Activated T-helper 2 cell treated with anti-CD3 and anti-CD28 coated beads, Interferon-gamma antibody, Interleukin-2, Interleukin-4, amounts not matched to agents 10 μg/mL and 5 μg/mL and 100 μg/mL, durations not matched to agents 14 hours and 24 hours and 36 hours (primary cell): ENCODE measurements at places on chromosomes 16 and 17.

GRCh38 chr17:50347117-50347893 lies 1.4 kb downstream of the XYLT2 start:
- H3K4me3 ChIP-seq: peak overlapping the region; percentile 93
- H3K27me3 ChIP-seq: no peaks in the 10 kb centered on the region
- H3K27ac ChIP-seq: peak overlapping the region; percentile 81
- H3K4me1 ChIP-seq: peaks cover 38% of the 10 kb centered on the region
- no peak for DNase-seq

DNA sequence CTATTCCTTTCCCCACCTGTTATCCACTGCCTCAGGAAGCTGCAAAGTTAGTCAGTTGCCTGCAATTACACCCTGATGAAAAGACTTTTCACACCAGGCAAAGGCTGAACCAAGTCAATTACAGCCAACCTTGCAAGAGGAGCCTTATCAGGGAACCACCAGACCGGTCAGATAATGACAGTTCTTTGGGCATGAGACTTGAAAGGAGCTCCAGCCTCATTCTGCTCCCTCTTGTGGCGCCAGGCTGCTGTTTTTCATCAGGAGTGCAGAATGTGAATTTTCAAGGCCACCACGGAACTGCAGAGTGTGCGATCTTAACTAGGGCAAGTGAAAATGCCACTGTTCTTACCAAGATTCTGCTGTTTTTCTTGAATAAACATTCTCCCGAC lies 22.5 kb downstream of the DNAI2 start:
- peaks cover 23% of the 10 kb centered on the region for H3K4me1 ChIP-seq
- H3K36me3 ChIP-seq: no peaks in the 10 kb centered on the region
- no peak overlapping the region for H3K4me3 ChIP-seq
- DNase-seq: peak; percentile 32
- no peak overlapping the region for H3K27ac ChIP-seq

DNA sequence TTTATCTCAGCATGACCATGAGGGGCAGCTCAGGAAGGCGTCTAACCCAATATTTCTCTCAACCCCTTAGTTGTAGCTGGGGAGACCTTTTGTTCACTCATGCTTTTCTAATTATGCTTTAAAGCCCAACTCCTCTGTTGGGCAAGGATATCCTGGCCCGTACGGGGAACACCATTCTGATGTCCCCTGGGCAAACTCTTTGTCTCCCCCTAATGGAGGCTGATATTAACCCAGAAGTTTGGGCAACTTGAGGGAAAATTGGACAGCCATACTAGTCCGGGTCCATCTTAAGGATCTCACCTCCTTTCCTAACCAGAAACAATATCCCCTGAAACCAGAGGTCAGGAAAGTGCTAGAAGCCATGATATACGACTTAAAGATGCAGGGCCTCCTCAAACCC lies 143.7 kb upstream of the COX10 start:
- H3K27me3 ChIP-seq: no peaks in the 10 kb centered on the region
- no peak overlapping the region for H3K4me3 ChIP-seq
- no peaks in the 10 kb centered on the region for H3K4me1 ChIP-seq

- H3K36me3 ChIP-seq: no peaks in the 10 kb centered on the region
- no peak overlapping the region for H3K27ac ChIP-seq
- peaks cover 5% of the 10 kb centered on the region for H3K27me3 ChIP-seq
- H3K4me1 ChIP-seq: no peaks in the 10 kb centered on the region
Measured at GRCh38 chr17:79046197-79046915, 22.4 kb downstream of the C1QTNF1 start.

- H3K27ac ChIP-seq: peak overlapping the region; percentile 89
- peaks cover 11% of the 10 kb centered on the region for H3K27me3 ChIP-seq
- H3K36me3 ChIP-seq: no peaks in the 10 kb centered on the region
- peaks cover 35% of the 10 kb centered on the region for H3K4me1 ChIP-seq
- DNase-seq: no peak
Measured at GRCh38 chr17:7834542-7834956, 532 bp downstream of the KDM6B start.

GRCh38 chr17:73498886-73499554 lies 145.2 kb downstream of the SDK2 start:
- no peak overlapping the region for H3K4me3 ChIP-seq
- no peak for DNase-seq
- no peaks in the 10 kb centered on the region for H3K36me3 ChIP-seq

GRCh38 chr17:57604771-57605674 lies 140.1 kb downstream of the CCDC182 start:
- no peak for DNase-seq
- peaks cover 54% of the 10 kb centered on the region for H3K4me1 ChIP-seq
- peak overlapping the region; percentile 88 for H3K27ac ChIP-seq
- no peak overlapping the region for H3K4me3 ChIP-seq
- no peaks in the 10 kb centered on the region for H3K27me3 ChIP-seq
- peaks cover 28% of the 10 kb centered on the region for H3K36me3 ChIP-seq

- DNase-seq: no peak
- H3K36me3 ChIP-seq: peaks cover 30% of the 10 kb centered on the region
- peak overlapping the region; percentile 40 for H3K27ac ChIP-seq
- H3K27me3 ChIP-seq: no peaks in the 10 kb centered on the region
- H3K4me3 ChIP-seq: no peak overlapping the region
Measured at GRCh38 chr16:56847173-56847910, 17.7 kb upstream of the SLC12A3 start.

DNA sequence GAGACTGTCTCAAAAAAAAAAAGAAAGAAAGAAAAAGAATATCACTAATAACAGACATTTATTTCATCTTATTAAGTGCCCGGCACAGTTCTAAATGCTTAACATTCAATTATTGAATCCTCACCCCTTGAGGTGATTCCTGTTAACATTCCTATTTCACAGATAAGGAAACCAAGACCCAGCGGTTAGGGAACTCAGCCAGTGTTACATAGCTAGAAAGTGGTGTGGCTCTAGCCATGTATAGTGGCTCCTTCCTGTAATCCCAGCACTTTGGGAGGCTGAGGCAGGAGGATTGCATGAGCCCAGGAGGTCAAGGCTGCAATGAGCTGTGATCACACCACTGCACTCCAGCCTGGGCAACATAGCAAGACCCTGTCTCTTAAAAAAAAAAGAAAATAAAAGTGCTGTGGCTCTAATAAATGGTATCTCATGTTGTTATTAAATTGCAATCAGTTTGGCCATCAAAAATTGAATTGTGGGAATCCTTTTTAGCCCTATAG lies 28.1 kb downstream of the ZNRF1 start:
- H3K36me3 ChIP-seq: peaks cover 23% of the 10 kb centered on the region
- peaks cover 23% of the 10 kb centered on the region for H3K4me1 ChIP-seq
- DNase-seq: no peak
- H3K27ac ChIP-seq: no peak overlapping the region

DNA sequence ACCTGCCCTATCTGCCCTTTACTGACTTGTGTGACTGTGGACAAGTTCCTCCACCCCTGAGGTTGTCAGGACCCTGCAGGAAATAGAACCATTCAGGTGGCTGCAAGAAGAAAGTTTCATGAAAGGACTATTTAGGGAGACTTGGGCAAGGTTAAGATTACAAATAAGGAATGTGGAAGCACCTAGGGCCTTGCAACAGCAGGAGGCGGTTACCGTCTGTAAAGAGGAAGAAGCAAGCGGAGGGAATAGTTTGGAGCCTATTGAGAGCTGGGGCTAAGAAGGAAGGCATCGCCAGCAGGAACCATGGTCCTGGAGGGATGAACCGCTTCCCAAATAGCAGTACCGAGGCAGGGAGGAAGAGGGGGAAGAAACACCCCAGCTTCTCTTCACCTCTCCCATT lies 132.4 kb downstream of the PRKCB start:
- H3K27ac ChIP-seq: no peak overlapping the region
- H3K4me1 ChIP-seq: peaks cover 9% of the 10 kb centered on the region
- peaks cover 17% of the 10 kb centered on the region for H3K36me3 ChIP-seq
- H3K27me3 ChIP-seq: no peaks in the 10 kb centered on the region
- no peak for DNase-seq
- no peak overlapping the region for H3K4me3 ChIP-seq

DNA sequence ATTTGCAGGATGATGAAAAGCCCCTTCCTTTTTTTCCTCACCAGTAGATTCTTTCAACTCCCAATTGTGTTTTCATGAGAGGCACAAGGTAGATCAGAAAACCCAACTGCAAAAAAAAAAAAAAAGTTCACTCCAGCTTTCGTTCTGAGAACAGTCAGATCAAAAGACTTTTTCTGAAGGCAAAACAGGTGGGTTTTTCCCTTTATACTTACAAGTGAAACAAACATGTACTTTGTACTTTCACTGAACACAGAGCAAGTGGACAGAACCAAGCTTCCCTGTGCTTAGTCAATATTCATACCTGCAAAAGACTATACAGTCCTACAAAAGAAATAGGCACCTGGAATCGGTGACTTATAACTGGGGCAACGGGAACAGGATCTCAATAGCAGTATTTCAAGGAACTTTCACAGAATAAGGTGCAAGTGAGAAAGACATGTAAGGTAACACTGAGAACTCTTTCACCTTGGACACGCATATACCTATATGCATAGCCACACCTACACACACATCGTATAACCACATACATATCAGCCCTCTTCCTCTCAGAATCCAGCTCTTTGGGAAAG lies 54.1 kb downstream of the TOX3 start:
- no peak for DNase-seq
- no peak overlapping the region for H3K27ac ChIP-seq
- H3K4me1 ChIP-seq: no peaks in the 10 kb centered on the region
- no peak overlapping the region for H3K4me3 ChIP-seq
- H3K27me3 ChIP-seq: no peaks in the 10 kb centered on the region
- H3K36me3 ChIP-seq: no peaks in the 10 kb centered on the region

DNA sequence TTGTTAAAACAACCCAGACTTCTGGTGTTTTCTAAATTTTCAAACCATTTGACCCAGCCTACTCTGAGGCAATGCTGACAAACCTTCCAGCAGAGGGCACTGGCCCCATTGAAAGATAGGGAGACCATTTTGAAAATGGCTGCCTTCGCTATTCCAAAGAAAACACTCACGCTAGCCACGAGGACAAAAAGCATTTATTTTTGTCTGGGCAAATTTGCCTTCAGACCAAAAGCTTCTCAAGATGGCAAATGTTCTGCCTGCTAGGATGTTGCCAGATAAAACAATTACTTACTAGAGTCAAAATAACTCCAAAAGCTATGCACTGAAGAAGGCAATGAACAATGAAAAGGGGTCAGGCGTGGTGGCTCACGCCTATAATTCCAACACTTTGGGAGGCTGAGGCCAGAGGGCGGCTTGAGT lies 296.7 kb upstream of the IRX5 start:
- DNase-seq: no peak
- no peaks in the 10 kb centered on the region for H3K4me1 ChIP-seq
- no peaks in the 10 kb centered on the region for H3K36me3 ChIP-seq

- peaks cover 15% of the 10 kb centered on the region for H3K4me1 ChIP-seq
- H3K27ac ChIP-seq: no peak overlapping the region
- DNase-seq: no peak
- no peaks in the 10 kb centered on the region for H3K27me3 ChIP-seq
- no peaks in the 10 kb centered on the region for H3K36me3 ChIP-seq
- no peak overlapping the region for H3K4me3 ChIP-seq
Measured at GRCh38 chr17:50171371-50172071, 5.7 kb downstream of the SGCA start.

- no peaks in the 10 kb centered on the region for H3K27me3 ChIP-seq
- H3K27ac ChIP-seq: no peak overlapping the region
- no peak for DNase-seq
- H3K36me3 ChIP-seq: peaks cover 31% of the 10 kb centered on the region
Measured at GRCh38 chr17:65158622-65159021, 21.5 kb downstream of the RGS9 start.

DNA sequence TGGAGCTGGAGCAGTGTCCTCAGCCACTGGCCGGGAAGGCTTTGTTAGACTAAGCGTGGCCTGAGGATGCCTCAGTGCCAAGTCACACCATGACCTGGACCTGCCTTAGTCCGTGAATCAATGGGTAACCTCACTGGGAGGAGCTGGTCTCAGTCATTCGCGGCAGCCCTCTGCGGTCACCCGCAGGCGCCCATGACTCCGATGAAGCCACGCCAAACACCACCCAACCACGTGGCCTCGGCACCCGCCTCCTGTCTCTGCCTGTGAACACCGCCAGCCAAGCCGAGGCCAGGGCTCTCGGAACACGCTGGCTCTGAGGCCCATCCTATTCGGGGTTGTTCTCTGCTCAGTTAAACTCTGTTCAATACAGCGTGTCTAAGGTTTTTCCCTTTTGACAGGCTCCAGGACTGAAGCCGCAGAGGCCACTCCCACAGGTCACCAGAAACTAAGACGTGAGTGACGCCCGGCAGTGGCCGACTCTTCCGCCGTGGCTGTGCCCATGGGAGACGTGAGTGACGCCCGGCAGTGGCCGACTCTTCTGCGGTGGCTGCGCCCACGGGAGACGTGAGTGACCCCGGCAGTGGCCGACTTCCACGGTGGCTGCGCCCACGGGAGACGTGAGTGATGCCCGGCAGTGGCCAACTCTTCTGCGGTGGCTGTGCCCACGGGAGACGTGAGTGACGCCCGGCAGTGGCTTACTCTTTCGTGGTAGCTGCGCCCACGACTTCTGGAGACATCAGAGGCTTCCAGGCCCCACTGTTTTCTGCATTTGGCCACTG lies 16.8 kb upstream of the PABPN1L start:
- DNase-seq: no peak
- no peaks in the 10 kb centered on the region for H3K36me3 ChIP-seq
- H3K27me3 ChIP-seq: no peaks in the 10 kb centered on the region

DNA sequence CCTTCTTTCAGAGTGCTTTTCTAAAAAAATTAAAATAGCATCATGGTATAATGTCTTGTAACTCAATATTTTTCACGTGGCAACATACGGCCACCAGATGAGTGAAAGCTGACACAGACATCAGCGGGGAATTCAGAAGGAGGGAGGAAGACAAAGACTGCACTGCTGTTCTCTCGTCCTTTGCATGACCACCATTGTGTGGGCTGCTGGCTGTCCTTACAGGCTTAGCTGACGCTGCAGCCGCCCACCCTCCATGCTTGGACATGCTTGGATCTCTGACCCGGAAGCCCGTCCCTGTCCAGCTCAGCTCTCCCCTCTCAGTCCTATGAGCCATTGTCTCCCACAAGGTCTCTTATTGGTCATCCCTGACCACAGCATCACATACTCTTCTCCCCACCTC lies 11.4 kb upstream of the MLYCD start:
- no peak overlapping the region for H3K27ac ChIP-seq
- H3K36me3 ChIP-seq: no peaks in the 10 kb centered on the region
- no peak for DNase-seq
- no peaks in the 10 kb centered on the region for H3K4me1 ChIP-seq
- peaks cover 4% of the 10 kb centered on the region for H3K27me3 ChIP-seq

GRCh38 chr17:68433211-68433610 lies 24.1 kb downstream of the WIPI1 start:
- DNase-seq: no peak
- no peak overlapping the region for H3K27ac ChIP-seq
- H3K36me3 ChIP-seq: peaks cover 43% of the 10 kb centered on the region
- no peaks in the 10 kb centered on the region for H3K27me3 ChIP-seq
- no peak overlapping the region for H3K4me3 ChIP-seq
